ENCODE measurements at places on chromosomes 3 and 15. TPM values are rescaled to one million over a fixed set of nuclear protein-coding genes. Genes with fewer than 3 reads are reported as not detected.

SNX22 gene
- 0.13 TPM for total RNA-seq

CYP11A1 gene
- total RNA-seq, result 0.12 TPM

IL17RB gene
- not detected for total RNA-seq

ADPRH gene
- total RNA-seq, result 3.6 TPM

POC1A gene
- 7.8 TPM for total RNA-seq

C2CD4A gene
- total RNA-seq, result 0.06 TPM

Measured in aortic smooth muscle cell (primary cell).